ENCODE measurements at places on chromosomes 11 and 22. TPM values are rescaled to one million over a fixed set of nuclear protein-coding genes. Genes with fewer than 3 reads are reported as not detected.

The CRYBA4 gene
- not detected for total RNA-seq

The PLET1 gene
- not detected for total RNA-seq

The OR52D1 gene
- not detected for total RNA-seq

The APOA4 gene
- total RNA-seq = not detected

- no peak overlapping the region for H3K27ac ChIP-seq
- H3K4me1 ChIP-seq = peaks cover 4% of the 10 kb centered on the region
- H3K4me3 ChIP-seq = no peak overlapping the region
- H3K36me3 ChIP-seq = peaks cover 5% of the 10 kb centered on the region
- no peaks in the 10 kb centered on the region for H3K27me3 ChIP-seq
Measured at GRCh38 chr22:17969701-17970113, 54.7 kb downstream of the MICAL3 start.

GRCh38 chr22:50439871-50440331 lies 34.9 kb downstream of the SBF1 start:
- H3K4me3 ChIP-seq = no peak overlapping the region
- H3K27ac ChIP-seq = no peak overlapping the region
- no peak for DNase-seq
- H3K36me3 ChIP-seq = peaks cover 21% of the 10 kb centered on the region
- peaks cover 5% of the 10 kb centered on the region for H3K4me1 ChIP-seq

DNA sequence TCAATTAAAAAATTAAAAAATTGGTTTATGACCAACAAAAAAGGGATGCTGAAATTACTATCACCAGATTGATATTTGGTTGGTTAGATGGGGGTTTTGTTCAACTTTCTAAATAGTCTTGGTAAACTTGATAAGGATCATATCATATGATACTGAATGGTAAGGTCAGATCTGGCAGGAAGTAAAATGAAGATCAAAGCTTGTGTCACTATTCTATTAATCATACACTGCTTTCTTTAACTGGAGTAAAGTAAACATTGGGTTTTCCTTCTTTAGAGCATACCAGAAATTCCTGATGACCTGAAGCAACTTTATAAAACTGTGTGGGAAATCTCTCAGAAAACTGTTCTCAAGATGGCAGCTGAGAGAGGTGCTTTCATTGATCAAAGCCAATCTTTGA lies 40.2 kb downstream of the RRM1 start:
- H3K4me1 ChIP-seq = no peaks in the 10 kb centered on the region
- H3K27ac ChIP-seq = no peak overlapping the region
- no peak for DNase-seq
- no peaks in the 10 kb centered on the region for H3K27me3 ChIP-seq
- H3K4me3 ChIP-seq = no peak overlapping the region

DNA sequence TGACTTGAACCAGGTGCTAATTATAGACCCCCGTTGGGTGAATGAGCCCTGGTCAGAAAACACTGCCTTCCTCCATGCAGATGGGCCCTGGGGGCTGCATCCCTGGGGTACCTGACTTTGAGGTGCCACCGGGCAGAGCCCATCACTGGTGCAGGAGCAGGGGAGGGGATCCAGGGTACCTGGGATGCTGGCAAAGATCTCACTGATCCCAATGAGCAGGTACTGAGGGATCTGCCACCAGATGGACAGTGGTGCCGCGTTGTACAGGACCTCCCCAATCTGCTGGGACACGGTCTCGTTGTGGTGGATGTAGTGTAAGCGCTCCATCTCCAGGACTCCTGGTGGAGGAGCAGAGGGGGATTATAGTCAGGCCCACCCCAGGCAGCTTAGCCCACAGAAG lies 12.7 kb downstream of the SLC15A3 start:
- no peaks in the 10 kb centered on the region for H3K4me1 ChIP-seq
- no peak for DNase-seq
- no peak overlapping the region for H3K4me3 ChIP-seq
- no peaks in the 10 kb centered on the region for H3K27me3 ChIP-seq
- no peak overlapping the region for H3K27ac ChIP-seq

DNA sequence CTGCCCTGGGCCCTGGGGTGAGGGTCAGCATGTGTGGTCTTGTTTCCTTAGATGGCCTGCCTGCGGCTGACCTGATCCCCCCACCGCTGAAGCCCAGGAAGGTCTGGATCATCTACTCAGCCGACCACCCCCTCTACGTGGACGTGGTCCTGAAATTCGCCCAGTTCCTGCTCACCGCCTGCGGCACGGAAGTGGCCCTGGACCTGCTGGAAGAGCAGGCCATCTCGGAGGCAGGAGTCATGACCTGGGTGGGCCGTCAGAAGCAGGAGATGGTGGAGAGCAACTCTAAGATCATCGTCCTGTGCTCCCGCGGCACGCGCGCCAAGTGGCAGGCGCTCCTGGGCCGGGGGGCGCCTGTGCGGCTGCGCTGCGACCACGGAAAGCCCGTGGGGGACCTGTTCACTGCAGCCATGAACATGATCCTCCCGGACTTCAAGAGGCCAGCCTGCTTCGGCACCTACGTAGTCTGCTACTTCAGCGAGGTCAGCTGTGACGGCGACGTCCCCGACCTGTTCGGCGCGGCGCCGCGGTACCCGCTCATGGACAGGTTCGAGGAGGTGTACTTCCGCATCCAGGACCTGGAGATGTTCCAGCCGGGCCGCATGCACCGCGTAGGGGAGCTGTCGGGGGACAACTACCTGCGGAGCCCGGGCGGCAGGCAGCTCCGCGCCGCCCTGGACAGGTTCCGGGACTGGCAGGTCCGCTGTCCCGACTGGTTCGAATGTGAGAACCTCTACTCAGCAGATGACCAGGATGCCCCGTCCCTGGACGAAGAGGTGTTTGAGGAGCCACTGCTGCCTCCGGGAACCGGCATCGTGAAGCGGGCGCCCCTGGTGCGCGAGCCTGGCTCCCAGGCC lies 12.7 kb downstream of the TMEM121B start:
- no peak overlapping the region for H3K27ac ChIP-seq
- H3K36me3 ChIP-seq = peaks cover 58% of the 10 kb centered on the region
- DNase-seq = no peak
- H3K27me3 ChIP-seq = no peaks in the 10 kb centered on the region
- H3K4me3 ChIP-seq = no peak overlapping the region

DNA sequence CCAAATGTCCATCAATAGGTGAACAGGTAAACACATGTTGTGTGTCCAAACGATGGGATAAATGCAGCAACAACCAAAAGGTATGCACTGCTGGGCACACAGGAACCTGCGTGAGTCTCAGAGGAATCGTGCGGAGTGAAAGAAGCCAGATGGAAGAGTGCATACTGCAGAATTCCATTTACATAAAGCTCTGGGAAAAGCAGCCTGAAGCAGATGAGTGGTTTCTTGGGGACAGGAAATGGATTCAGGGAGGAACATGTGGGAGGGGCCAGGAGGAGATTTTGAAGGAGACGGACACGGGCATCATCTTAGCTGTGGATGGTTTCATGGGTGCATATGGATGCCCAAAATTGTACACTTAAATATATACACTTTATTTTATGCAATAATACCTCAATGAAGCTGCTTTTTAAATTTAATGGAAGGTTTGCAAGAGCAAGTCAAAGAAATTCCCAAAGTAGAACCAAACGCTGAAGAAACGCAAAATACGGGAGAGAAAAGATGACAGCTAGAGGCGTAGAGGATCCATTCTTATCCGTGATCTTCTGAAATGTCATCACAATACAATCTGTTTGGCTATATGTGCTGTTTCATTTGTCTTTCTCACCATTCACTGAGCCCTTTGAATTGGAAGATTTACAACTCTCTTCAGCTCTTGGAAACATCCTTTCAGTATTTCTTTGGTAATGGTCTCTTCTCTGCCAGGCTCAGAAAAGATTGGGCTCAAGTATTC lies 24.5 kb downstream of the ST14 start:
- H3K36me3 ChIP-seq = no peaks in the 10 kb centered on the region
- no peaks in the 10 kb centered on the region for H3K4me1 ChIP-seq
- no peak overlapping the region for H3K27ac ChIP-seq
- H3K4me3 ChIP-seq = no peak overlapping the region
- H3K27me3 ChIP-seq = no peaks in the 10 kb centered on the region

- peaks cover 18% of the 10 kb centered on the region for H3K4me1 ChIP-seq
- no peak overlapping the region for H3K4me3 ChIP-seq
- no peak overlapping the region for H3K27ac ChIP-seq
- peaks cover 38% of the 10 kb centered on the region for H3K36me3 ChIP-seq
- no peak for DNase-seq
Measured at GRCh38 chr11:1881442-1882264, 10.0 kb downstream of the PRR33 start.

- no peak overlapping the region for H3K27ac ChIP-seq
- H3K4me3 ChIP-seq = no peak overlapping the region
- no peak for DNase-seq
- H3K36me3 ChIP-seq = no peaks in the 10 kb centered on the region
- no peaks in the 10 kb centered on the region for H3K27me3 ChIP-seq
Measured at GRCh38 chr22:44407171-44407986, 90.7 kb downstream of the RTL6 start.

- no peak overlapping the region for H3K27ac ChIP-seq
- H3K36me3 ChIP-seq = no peaks in the 10 kb centered on the region
- no peak overlapping the region for H3K4me3 ChIP-seq
- no peaks in the 10 kb centered on the region for H3K4me1 ChIP-seq
- DNase-seq = no peak
- H3K27me3 ChIP-seq = no peaks in the 10 kb centered on the region
Measured at GRCh38 chr11:35598254-35599125, 19.8 kb upstream of the FJX1 start.
